Natural killer cell (primary cell): ENCODE measurements at places on chromosomes 6 and 20.

DNA sequence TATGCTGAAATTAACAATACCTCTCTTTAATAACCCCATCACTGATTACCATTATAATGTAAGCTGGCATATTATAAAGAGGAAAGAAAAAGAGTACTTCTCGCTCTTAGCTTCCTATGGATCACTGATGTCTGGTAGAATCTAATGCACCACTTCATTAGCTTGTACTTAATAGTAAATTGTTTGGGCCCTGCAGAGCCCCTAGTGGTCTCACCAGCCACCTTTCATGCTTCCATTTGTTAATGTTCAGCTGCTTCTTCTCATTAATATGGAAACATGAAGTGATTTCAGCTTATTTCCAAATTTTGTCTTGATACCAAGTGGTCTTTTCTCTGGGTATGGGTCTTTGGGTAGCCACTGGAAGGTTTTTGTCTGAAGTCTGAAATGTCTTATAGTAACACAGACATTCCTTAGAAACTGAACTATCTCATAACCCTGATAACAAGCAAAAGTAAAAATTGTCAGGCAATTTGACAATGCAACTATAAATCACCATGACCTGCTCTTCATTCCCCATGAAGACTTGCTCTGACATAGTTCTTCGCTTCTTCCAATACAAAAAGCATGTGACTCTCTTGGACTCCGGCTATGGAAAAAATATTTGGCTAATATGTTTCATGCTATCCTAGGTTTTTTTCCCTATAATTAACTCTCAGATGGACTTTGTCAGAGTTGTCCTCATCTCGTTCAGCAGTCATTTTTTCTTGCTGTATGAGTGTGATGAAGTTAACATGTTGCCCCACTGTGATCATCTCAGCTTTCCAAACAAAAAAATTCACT is 395.8 kb upstream of the MARCKS start:
- DNase-seq = no peak

- DNase-seq = no peak
These were observed 60.2 kb downstream of the CTCFL start for GRCh38 chr20:57464642-57465211.

GRCh38 chr6:93366506-93366905 is 52.9 kb downstream of the EPHA7 start:
- DNase-seq = no peak

GRCh38 chr20:62042025-62042820 is 23.5 kb downstream of the TAF4 start:
- no peak for DNase-seq

DNA sequence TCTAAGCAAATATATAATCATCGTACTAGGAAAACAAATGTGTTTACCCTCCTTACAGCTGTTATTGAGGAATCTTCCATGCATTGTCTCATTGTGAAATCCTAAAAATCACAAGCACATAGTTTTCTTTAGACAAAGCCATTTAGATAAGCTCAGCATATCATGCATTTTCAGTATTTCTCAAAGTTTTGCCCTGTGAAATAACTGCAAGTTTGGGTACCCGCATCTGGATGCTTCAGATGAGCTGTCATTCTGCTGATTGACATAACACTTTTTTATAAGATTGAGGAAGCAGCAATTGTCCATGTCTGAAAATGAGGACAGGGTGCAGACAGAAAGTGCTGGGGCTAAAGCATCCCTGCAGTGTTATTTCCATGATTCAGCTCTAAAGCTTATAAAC is 96.2 kb downstream of the IYD start:
- DNase-seq = no peak

- no peak for DNase-seq
These were observed 328.5 kb downstream of the EPM2A start for GRCh38 chr6:145406783-145407182.

- no peak for DNase-seq
These were observed 126.2 kb upstream of the RNF24 start for GRCh38 chr20:4141291-4142240.

GRCh38 chr20:51062065-51062464 is 39.2 kb upstream of the KCNG1 start:
- no peak for DNase-seq

GRCh38 chr6:166757232-166758135 is 130.4 kb upstream of the RPS6KA2 start:
- DNase-seq = no peak

DNA sequence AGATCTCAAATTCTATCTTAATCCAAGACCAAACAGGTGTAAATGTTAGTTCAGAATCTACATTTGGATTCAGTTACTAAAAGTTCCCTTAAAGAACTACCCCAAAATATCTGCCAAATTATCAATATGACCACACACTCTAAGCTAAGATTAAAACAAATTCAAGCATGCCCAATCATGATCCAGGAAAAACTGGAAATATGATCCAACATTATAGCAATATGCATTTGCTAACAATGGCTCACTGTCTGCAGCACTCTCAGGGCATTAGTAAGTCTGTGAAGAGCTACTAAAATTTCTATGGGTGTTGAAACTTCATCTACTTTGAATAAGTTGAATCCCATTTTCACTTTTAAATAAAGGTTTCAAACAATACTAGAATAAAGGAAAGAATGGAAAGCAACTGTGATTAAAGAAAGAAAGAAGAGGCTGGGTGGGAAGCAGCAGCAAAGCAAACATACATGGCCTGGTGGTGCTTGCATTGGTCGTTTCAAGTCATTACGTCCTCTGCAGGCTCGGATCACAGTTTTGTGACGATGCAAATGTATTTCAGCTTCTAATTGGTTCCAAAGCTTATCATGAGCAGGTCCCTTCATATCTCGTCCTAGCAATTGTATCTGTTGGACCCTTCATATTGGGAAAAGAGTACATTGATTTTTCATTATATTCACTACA is 29.2 kb downstream of the GOPC start:
- no peak for DNase-seq

- no peak for DNase-seq
These were observed 112.5 kb downstream of the FAM217A start for GRCh38 chr6:3966426-3966825.

- DNase-seq = no peak
These were observed 386.6 kb downstream of the NKAIN2 start for GRCh38 chr6:124190256-124190655.

- no peak for DNase-seq
These were observed 62.4 kb downstream of the ADNP start for GRCh38 chr20:50868509-50869495.

DNA sequence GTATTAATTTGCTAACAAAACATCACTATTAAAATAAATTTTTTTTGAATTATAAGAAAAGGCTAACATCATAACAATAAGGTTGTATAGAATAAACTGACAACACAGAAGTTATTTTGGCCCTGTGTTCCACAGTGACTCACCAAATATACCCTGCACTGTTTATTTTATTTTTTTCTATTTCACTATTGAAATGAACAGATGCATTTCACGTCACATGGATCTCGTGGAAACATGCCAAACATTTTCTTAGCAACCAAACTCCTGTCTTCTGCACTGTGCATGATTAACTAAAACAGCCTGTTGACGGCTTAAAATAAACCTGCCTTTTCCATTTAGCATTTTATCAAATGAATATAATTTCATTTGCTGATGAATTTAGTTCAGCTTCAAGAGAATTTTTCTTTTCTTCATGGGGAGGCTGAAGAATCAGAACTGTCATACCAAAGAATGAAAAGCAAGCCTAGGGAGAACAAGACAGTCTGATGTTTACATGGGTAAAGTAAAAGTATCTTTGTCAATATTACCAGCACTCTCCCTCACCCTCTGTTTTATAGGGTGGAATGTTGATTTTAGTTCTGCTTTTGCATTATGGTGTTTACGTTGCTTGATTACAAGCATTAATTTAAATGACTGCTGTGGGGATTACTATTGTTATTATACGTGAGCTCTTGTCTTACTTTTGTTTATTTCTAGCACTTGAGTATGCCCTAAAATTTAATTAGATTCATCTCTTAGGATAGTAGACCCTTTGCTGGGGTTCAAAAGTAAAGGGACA is 115.3 kb downstream of the LCA5 start:
- no peak for DNase-seq

GRCh38 chr6:5412017-5412416 is 150.7 kb downstream of the FARS2 start:
- DNase-seq = no peak

GRCh38 chr20:20525214-20525613 is 157.3 kb downstream of the INSM1 start:
- DNase-seq = no peak

DNA sequence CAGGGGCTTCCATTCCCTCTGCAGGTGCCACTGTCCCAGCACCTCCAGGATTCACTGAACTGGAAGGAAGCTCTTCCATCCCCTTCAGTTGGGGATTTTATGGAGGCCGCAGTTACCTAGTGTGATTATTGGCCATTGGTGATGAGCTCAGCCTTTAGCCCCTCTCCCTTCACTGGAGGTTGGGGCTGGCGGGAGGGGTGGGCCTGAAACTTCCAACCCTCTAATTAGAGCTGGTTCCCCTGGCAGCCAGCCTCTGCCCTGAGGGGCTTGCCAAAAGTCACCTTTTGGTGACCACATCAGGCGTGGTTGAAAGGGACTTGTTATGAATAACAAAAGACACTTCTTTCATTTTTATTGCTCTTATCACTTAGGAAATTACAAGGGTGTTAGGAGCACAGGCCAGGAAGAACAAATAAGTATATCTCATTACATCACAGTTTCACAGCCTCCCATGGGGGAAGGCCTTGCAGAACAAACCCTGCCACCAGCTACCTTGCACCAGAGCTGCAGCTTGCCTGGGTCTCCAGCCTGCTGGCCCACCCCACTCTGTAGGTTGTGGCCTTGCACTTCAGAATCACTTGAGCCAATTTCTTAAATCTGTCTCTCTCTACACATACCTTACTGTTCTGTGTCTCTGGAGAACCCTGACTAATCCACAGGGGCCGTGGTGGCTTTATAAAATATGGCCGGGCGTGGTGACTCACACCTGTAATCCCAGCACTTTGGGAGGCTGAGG is 5.0 kb downstream of the PYGB start:
- no peak for DNase-seq

DNA sequence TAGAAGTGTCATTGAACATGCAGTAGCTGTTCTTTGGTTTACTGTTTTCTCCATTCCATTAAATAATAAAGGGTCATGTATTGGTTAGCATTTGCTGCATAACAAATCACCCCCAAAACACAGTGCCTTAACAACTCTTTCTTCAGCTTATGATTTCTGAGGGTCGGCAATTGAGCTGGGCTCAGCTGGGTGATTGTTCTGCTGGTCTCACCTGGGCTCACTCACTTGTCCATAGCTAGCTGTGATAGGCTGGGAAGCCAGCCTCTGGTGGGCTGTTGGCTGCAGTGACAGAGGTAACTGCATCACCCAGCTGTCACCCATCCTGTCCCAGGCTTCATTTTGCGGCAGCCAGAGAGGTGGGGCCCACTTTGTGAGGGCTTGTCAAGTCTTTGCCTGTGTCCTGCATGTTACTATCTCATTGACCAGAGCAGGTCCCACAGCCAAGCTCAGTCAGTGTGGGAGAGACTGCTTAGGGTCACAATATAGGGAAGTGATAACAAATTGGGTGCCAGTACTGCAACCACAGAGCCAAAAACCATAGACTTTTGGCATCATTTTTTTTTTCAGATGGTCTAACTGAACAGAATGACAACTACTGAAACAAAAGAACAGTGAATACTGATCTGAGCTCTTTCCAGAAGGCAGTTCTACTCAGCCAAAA is 76.9 kb downstream of the SYNDIG1 start:
- no peak for DNase-seq

GRCh38 chr20:41992481-41992880 is 374.3 kb upstream of the CHD6 start:
- no peak for DNase-seq

- no peak for DNase-seq
These were observed 3.0 kb downstream of the CCN2 start for GRCh38 chr6:131947986-131948661.

GRCh38 chr6:145017516-145017915 is 717.8 kb downstream of the EPM2A start:
- no peak for DNase-seq

- DNase-seq = no peak
These were observed 928.3 kb upstream of the FLRT3 start for GRCh38 chr20:15265581-15266309.

- no peak for DNase-seq
These were observed 13.5 kb upstream of the RAB5IF start for GRCh38 chr20:36591854-36592641.

DNA sequence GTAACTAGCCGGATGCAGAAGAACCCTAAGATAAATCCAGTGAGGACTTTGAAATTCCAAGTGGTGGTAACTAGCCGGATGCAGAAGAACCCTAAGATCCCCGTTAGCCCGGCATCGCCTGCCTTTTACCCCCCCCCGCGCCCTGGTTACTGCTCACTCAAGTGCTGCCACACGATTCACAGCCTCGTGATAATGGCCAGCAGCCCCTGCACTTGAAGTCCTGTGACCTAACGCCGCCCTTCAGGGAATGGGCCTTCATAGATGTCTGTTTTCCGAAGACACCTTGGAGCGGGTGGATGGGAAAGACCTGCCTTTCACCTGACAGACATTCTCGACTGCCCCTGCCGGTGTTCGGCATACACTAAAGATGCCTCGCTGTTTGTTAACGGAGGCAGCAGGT is 127.9 kb downstream of the HUS1B start:
- DNase-seq = no peak

- no peak for DNase-seq
These were observed 19.5 kb downstream of the RIMS4 start for GRCh38 chr20:44790638-44791393.

DNA sequence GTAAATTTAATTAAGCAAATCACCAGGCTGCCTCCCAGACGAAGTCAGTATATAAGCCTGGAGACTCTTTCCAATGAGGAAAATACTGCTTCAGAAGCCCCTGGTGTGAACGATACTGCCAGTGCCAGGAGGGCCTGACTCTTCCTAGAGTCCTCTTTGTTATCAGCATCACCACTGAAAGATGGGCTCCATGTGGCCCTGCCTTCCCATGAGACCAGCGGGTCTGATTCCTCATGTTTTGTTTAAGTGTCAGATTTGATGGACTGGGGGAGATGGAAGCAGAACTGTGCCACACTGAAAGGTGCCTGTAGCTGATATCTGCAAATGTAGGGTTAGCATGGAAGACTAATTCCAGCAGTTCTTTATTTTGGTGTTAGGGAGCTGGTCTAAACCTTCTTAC is 7.9 kb downstream of the NQO2 start:
- DNase-seq = no peak

- no peak for DNase-seq
These were observed 347.6 kb downstream of the TPBG start for GRCh38 chr6:82711105-82711827.

DNA sequence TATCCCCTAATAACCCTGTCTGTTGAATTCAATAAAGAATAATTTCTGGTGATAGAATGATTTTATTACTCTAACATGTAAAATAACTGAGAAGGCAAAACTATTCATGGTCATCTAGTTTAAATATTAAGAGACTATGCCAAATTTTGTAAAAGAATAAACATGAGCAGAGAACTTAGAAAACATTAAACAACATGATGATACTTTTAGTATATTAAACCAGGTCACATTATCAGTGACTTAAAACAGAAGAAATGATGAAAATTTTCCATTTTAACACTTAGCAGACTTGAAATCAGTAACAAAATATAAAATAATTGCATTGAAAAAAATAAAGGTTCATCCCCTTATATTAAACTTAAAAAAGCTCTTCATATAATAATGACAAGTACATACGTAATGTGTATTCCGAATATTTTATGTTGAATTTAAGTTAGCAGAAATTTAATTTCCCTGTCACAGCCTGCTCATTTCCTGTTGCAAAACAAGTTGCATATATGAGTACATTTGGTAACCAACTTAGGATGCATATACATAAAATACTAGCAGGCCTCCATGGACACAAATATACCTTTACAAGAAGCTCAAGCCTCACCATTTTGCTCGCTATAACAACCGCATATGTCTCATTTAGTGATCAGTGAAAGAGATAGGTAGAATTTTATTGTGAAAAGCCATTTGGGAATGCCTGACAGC is 40.6 kb downstream of the DTNBP1 start:
- DNase-seq = no peak

- DNase-seq = no peak
These were observed 2.2 kb downstream of the RGS19 start for GRCh38 chr20:64077094-64077493.
